ENCODE measurements at places on chromosomes 7 and 10.

GRCh38 chr7:107744345-107744750 lies 406 bp downstream of the CBLL1 start:
- DNase-seq: peak; percentile 50

DNA sequence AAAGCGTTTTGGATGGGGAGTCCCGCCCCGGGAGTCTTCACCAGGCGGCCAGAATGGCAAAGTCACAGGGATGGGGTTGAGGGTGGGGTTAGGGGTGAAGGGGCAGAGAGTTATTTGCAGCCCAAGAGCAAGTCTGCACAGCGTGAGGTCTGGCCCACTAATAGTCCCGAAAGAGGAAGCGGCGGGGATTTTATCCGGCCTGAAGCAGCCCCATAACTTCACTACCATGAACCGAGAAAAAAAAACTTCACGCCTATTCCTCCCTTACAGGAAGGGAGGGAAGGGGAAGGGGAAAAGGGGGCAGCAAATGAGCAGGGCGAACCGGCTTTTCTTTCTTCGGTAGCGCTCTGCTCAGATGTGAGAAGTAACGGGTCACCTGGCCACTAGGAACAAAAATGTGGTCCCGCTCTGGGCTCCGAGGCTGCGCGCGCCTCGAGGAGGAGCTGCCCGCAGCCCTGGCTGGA lies 712 bp downstream of the ITPRIP start:
- peak; percentile 24 for DNase-seq

DNA sequence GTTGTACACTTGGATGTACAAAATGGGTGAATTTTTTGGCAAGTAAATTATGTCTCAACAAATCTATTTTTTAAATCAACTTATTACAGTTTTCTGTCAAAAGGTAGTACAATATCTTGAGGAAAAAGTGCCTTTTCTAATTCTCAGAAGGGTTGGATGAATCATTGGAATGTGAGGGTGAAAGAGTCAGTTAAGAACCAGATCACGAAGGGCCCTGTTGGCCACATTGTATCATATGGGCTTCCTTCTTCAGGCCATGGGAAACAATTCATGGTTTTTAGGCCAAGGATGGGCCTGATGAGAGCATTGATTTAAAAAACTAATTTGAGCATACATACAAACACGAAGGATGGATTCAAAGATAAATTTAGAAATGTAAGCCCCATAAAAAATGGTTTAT lies 503.7 kb downstream of the TNS3 start:
- peak; percentile 33 for DNase-seq

GRCh38 chr10:116113721-116114501 lies 159.1 kb downstream of the GFRA1 start:
- peak; percentile 87 for DNase-seq

DNA sequence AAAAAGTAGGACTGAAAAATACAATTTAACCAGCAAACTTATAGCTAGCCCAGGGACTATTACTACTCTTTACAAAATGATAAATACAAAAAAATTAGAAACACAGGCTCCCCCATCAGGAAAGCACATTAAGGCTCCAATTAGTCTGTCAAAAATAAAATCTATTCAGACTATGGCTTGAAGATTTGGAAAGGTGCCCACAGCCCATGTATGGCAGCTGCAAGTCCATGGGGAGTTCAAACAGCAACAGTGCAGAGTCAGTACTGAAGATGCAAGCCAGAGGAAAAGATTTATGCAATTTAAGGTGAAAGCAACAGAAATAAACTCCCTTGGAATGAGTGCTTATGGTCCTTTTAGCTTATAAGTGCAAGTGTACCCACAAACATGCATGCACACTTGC lies 29.7 kb downstream of the IMMP2L start:
- peak; percentile 33 for DNase-seq

GRCh38 chr7:149725916-149726315 lies 47.5 kb downstream of the ZNF467 start:
- no peak for DNase-seq

- no peak for DNase-seq
Observed at GRCh38 chr7:140889645-140890044, 35.1 kb downstream of the BRAF start.

DNA sequence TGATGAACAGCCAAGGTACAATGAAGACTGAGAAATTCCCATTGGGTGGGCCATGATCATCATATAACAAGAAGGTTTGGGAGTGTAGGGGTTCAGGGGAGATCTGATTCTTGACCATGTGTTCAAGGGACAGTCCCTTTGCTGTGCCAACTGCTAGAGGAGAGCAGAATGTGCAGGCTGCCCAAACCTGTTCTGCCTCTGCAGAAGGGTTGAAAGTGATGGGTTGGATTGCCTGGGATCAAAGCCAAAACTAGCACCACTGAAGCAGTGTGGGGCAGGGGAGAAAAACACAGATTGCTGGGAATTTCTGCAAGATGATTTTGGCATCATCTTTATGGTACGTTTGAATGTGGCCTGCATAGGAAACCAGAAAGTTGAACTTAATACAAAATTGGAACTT lies 303.9 kb downstream of the OTUD1 start:
- no peak for DNase-seq

- no peak for DNase-seq
Observed at GRCh38 chr10:46014683-46015405, 15.6 kb downstream of the NCOA4 start.

- no peak for DNase-seq
Observed at GRCh38 chr7:159103382-159104187, 41.1 kb downstream of the VIPR2 start.

DNA sequence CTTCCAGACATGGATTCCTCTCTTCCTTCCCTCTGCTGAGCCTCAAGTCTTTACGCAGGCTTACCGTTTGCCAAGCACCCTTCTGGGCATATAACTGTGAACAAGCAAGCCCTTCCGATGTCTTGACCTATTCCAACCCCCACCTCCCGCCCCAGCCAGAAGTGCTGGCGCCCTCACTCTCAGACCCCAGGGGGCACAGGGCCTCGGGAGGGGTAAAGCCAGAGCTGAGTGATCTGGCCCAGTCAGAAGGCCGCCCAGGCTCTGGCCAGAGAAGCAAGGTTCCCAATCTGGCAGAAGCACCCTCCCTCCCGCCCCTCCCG lies 1.2 kb downstream of the PRRT4 start:
- no peak for DNase-seq

GRCh38 chr7:155141562-155141961 lies 71.4 kb downstream of the HTR5A start:
- no peak for DNase-seq

- no peak for DNase-seq
Observed at GRCh38 chr7:2654059-2654458, 22.3 kb downstream of the TTYH3 start.

GRCh38 chr10:66586073-66586472 lies 339.8 kb upstream of the LRRTM3 start:
- DNase-seq: peak; percentile 5

GRCh38 chr10:70131560-70131937 lies 1.1 kb downstream of the AIFM2 start:
- DNase-seq: no peak

DNA sequence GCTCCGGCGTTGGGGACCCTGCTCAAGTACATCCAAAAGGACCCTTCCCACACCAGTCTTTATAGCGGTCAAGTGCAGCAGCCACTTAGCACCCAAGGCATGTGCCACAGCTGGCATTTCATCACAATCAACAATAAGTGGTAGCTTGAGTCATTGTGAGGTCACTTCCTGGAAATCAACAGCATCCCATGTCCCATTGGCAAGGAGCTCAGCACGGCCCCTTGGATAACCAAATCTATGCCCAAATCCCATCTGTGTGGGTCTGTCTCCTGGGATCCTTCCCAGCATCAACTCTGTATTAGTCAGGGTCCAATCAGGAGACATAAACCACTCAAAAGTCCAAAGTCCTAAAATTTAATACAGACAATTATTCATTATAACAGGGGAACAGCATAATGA lies 27.1 kb downstream of the MDH2 start:
- peak; percentile 22 for DNase-seq

DNA sequence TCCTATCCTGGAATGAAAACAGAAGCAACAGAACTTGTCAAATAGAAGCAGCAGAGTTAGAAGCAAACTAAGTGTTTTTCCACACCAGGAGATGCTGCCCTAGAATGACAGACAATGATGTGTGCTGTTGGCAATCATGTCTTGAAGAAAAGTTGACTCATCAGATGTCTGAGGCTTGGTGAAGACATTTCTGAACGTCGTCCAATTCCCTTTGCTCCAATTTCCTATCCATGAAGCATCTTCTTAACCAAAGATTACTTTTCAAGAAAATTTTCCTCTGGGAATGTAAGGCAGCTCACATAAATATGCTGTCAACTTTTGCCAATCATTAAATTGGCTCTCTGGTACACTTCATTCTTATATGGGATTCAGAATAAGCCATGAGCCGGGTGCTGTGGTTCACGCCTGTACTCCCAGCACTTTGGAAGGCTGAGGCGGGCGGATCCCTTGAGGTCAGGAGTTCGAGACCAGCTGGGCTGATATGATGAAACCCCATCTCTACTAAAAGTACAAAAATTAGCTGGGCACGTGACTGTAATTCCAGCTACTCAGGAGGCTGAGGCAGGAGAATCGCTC lies 34.6 kb downstream of the MALSU1 start:
- peak; percentile 96 for DNase-seq

- no peak for DNase-seq
Observed at GRCh38 chr7:158973941-158974785, 117.8 kb downstream of the DYNC2I1 start.

- DNase-seq: no peak
Observed at GRCh38 chr10:101625821-101626412, 37.8 kb downstream of the DPCD start.

- DNase-seq: no peak
Observed at GRCh38 chr10:101650863-101651262, 44.1 kb downstream of the FBXW4 start.

- DNase-seq: no peak
Observed at GRCh38 chr7:137846549-137846826, 286 bp downstream of the DGKI start.

DNA sequence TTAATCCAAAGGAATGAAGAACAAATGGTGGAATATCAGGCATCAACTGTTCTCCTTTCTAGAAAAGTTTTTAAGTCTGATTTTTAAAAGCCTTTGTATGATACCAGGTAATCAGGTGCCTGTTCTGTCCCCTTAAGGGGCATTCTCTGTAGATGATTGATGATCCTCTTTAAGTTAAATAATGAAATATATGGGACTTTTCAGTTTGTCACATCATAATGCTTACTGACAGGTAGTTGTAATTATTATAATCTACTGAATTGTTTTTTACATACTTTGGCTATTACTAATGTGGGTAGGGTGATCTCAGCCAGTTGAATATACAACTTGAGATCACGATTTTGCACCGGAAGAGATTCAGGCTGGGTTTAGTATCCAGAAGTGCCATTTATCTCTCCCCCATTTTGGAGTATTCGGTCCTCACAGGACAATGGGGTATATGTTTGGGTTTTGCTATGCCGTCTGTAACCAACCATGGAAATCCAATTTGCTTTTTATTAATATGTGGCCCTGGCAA lies 330.2 kb downstream of the BICC1 start:
- DNase-seq: no peak

DNA sequence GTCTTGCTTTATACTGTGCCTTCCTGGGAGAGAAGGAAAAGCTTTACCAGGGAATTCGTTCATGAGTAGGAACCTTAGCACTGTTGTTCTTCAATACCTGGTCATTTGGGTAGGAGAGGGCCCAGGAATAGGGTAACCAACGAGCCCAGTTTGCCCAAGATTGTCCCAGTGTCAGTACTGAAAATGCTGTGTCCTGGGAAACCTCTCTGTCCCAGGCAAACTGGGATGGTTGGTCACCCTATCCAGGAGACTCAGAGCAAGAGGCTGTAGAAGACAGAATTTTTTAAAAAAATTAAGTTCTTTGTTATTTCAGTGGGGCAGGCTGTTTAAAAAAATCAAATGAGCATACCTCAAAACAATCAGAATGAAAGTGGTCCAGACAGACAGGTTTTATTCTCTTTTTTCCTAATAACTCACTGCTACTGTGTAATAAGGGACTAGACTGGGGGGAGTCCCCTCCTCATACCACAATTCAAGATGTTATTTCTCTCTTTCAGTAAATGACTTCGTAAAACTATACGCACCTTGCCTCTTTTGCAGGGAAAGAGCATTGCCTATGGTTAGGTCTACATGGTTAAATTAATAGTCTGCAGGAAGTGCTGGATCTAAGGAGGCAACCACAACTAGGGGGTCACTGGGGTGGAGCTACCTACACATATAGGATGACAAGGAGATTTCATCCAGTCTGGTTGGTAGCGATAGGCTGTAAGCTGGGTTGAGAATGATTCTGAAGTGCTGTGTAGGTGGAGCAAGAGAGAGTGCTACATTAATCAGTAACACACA lies 41.1 kb upstream of the FAM133B start:
- no peak for DNase-seq

- DNase-seq: no peak
Observed at GRCh38 chr7:98864731-98865453, 4.9 kb downstream of the TMEM130 start.

DNA sequence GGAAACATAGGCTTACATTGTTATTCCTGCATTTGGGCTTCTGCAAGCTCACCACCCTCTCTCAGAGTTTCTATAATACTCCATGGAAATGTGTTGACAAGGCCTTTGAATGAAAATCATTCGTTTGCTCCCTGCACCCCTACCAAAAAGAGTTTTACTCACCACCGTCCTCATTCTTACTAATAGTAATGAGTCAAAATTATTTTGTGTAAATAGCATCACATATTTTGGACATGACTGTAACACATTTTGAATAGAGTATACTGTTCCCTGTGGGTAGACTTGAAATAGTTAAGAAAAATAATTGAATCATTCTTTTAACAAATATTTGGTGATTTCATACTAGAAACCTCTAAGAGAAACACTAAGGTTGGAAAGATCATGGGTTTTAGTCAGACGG lies 84.6 kb downstream of the AKAP9 start:
- peak; percentile 90 for DNase-seq

- no peak for DNase-seq
Observed at GRCh38 chr10:12944931-12945330, 56.6 kb downstream of the CCDC3 start.

- no peak for DNase-seq
Observed at GRCh38 chr7:41872966-41873365, 170.1 kb upstream of the INHBA start.

DNA sequence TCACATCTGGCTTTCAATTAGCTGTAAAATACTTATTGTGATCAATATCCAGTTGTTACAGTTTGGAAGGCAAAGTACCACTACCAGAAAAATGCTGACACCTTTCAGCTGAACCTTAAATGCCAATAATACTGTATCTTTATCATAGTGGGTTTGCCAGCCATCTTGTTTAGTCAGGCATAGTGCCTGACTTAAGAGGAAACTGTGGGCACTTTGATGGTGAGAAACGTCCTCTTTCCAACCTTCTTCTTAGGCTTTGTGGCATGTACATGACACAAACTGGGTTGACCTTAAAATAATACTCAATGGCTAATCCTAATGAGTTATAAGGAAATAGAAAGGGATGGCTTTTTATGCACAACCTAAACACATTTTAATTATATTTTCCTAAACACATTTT lies 52.3 kb upstream of the PRR15 start:
- no peak for DNase-seq

DNA sequence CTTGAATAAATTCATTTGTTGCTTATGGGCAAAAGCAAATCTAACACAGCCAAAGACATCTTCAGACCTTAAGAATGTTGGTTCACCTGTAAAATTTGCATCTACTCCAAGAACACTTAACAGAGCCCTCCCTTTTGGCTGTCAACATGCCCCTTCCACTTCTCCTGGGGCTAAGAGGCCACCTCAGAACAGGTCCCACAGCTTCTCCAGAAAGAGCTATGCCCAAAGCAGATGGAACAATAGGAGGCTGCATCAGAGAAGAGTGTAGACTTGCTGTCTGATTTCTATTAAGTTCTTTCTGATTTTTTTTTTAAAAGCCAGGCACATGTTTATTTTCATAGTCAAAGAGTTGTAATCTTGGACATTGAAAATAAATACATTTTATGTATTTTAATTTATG lies 26.1 kb upstream of the TRIL start:
- DNase-seq: no peak
